Activated naive CD4-positive, alpha-beta T cell treated with anti-CD3 and anti-CD28 coated beads, Interleukin-2, amount 10 ng/mL, durations not matched to agents 7 days and 5 days (primary cell): ENCODE measurements at places on chromosomes 3 and 15.

GRCh38 chr3:66298591-66298990 is 77.8 kb downstream of the SLC25A26 start:
- DNase-seq: no peak
- H3K27ac ChIP-seq: peak overlapping the region; percentile 49
- no peaks in the 10 kb centered on the region for H3K27me3 ChIP-seq

GRCh38 chr3:122636697-122637096 is 43.9 kb upstream of the PARP14 start:
- no peak overlapping the region for H3K27ac ChIP-seq
- no peak overlapping the region for H3K4me3 ChIP-seq
- H3K36me3 ChIP-seq: peaks cover 65% of the 10 kb centered on the region
- no peaks in the 10 kb centered on the region for H3K27me3 ChIP-seq

DNA sequence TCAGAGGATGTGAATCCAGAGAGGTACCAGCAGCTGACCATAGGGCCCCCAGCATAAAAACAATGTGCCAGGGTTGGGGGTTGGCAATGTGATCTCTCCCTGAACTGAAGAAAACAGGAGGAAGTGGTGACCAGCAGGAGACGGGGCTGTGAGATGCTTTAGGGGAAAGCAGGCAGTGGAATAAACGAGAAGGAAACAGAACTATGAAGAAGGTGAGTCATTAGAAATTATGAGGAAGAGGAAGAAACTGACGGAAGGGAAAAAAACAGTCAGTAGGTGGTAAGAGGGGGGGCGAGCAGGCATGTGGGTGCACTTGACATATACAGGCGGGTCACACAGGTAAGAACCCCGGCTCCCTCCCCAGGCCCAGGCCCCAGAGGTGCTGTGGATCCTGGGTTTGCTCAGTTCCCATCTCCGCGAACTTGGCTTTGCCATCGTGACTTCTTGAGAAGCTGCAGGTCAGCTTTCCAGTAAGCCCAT is 42.2 kb upstream of the B3GNT5 start:
- no peak overlapping the region for H3K4me3 ChIP-seq
- peaks cover 3% of the 10 kb centered on the region for H3K27me3 ChIP-seq
- DNase-seq: no peak
- H3K27ac ChIP-seq: no peak overlapping the region

- no peak for DNase-seq
- no peak overlapping the region for H3K4me3 ChIP-seq
- no peaks in the 10 kb centered on the region for H3K4me1 ChIP-seq
These were observed 402.1 kb upstream of the MCTP2 start for GRCh38 chr15:93829115-93829870.

- no peak overlapping the region for H3K4me3 ChIP-seq
- no peaks in the 10 kb centered on the region for H3K36me3 ChIP-seq
- H3K27ac ChIP-seq: no peak overlapping the region
- no peaks in the 10 kb centered on the region for H3K4me1 ChIP-seq
These were observed 560.1 kb downstream of the NLGN1 start for GRCh38 chr3:173957646-173958045.

GRCh38 chr15:38401106-38401505 is 52.8 kb upstream of the FAM98B start:
- no peak for DNase-seq
- no peak overlapping the region for H3K27ac ChIP-seq
- H3K4me3 ChIP-seq: no peak overlapping the region

GRCh38 chr3:71307991-71308697 is 275.4 kb downstream of the FOXP1 start:
- peak overlapping the region; percentile 19 for H3K4me3 ChIP-seq
- peaks cover 69% of the 10 kb centered on the region for H3K4me1 ChIP-seq
- no peak for DNase-seq

DNA sequence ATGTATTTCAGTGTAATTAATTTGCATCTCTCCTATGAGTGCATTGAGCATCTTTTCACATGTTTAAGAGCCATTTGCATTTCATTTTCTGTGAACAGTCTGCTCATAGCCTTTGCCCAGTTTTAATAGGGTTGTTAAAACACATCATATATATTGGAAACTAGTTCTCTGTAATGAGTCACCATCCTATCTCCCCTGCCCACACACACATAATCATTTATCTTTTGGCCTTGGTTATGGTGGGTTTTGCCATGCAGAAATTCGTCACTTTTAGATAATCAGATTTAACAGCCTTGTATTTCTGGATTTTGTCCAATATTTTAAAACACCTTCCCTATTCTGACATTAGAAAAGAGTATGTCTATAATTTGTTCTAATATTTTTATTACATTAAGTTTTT is 11.9 kb upstream of the CHRM5 start:
- DNase-seq: no peak
- no peaks in the 10 kb centered on the region for H3K27me3 ChIP-seq
- H3K4me3 ChIP-seq: no peak overlapping the region
- H3K36me3 ChIP-seq: no peaks in the 10 kb centered on the region
- no peaks in the 10 kb centered on the region for H3K4me1 ChIP-seq

- no peak for DNase-seq
- no peaks in the 10 kb centered on the region for H3K27me3 ChIP-seq
- H3K4me3 ChIP-seq: no peak overlapping the region
- H3K4me1 ChIP-seq: peaks cover 9% of the 10 kb centered on the region
- H3K36me3 ChIP-seq: peaks cover 8% of the 10 kb centered on the region
These were observed 36.1 kb downstream of the TRAK1 start for GRCh38 chr3:42127226-42127625.

- no peak for DNase-seq
- no peaks in the 10 kb centered on the region for H3K36me3 ChIP-seq
- peaks cover under 1% of the 10 kb centered on the region for H3K27me3 ChIP-seq
- H3K27ac ChIP-seq: no peak overlapping the region
- H3K4me1 ChIP-seq: no peaks in the 10 kb centered on the region
- H3K4me3 ChIP-seq: no peak overlapping the region
These were observed 7.0 kb downstream of the NR2E3 start for GRCh38 chr15:71817351-71817750.

- H3K27me3 ChIP-seq: no peaks in the 10 kb centered on the region
- H3K4me3 ChIP-seq: no peak overlapping the region
- no peak for DNase-seq
- H3K36me3 ChIP-seq: no peaks in the 10 kb centered on the region
- no peak overlapping the region for H3K27ac ChIP-seq
- H3K4me1 ChIP-seq: no peaks in the 10 kb centered on the region
These were observed 130.3 kb upstream of the CDIN1 start for GRCh38 chr15:36449084-36449661.

DNA sequence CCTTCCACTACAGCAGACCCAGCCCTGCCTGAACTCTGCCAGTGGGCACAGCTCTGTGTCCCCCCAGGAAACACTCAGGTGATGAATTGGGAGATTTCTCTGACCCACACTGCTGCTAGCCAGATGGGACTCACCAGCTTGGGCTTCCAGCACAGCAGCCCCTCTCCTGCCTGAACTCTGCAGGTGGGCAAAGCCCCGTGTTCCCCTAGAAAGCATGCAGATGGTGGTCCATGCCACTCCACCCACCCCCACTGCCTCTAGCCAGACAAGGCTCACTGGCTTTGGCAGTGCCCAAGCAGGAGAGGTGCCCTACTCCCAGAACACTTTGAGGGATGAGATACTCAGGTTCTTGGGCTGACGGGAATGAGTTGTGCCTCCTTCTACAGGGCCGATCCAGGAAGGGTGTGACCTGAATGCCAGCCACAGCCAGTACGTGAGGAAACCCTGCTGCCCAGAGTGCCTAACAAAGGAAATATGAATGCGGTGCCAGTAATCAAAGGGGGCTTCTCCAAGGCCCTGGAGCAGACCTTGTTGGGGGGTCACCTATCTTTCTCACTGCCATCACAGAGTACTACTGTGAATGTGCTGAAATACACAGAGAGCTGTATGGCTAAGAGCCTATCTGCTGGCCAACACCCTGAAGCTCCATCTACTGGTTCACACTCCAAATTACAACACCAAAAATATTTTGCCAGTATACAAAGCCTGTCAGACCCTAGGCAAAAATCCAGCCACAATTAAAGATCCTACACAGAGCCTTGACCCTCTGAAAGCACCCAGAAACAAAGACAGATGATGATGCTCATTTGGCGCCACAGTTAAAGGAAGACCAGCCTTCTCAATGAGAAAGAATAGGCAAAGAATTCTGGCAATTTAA is 61.9 kb downstream of the BTLA start:
- H3K36me3 ChIP-seq: peaks cover 24% of the 10 kb centered on the region
- peak overlapping the region; percentile 68 for H3K27ac ChIP-seq
- peak; percentile 28 for DNase-seq
- H3K4me3 ChIP-seq: no peak overlapping the region
- no peaks in the 10 kb centered on the region for H3K27me3 ChIP-seq

DNA sequence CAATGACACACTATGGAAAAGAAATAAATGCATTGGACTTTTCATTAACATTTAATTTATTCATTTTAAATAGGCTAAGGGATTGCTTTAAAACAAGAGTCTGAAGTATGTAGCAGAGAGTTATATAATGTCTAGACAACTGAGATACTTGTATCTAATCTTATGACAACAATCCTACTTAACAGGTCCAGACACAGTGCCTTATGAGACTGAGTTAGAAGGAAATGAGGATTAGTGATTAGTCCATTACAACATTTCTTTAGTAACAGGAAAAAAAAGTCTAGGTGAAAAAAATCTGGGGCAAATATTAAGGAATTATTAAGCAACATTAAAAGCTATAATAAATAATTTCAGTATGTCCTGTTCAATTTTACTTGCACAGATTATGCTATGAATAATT is 140.6 kb downstream of the MEIS2 start:
- H3K27me3 ChIP-seq: no peaks in the 10 kb centered on the region
- DNase-seq: no peak
- H3K27ac ChIP-seq: no peak overlapping the region
- no peaks in the 10 kb centered on the region for H3K4me1 ChIP-seq

GRCh38 chr3:151009981-151010380 is 37.5 kb upstream of the CLRN1 start:
- H3K4me3 ChIP-seq: no peak overlapping the region
- no peak for DNase-seq
- H3K36me3 ChIP-seq: no peaks in the 10 kb centered on the region
- no peaks in the 10 kb centered on the region for H3K4me1 ChIP-seq
- H3K27ac ChIP-seq: no peak overlapping the region

DNA sequence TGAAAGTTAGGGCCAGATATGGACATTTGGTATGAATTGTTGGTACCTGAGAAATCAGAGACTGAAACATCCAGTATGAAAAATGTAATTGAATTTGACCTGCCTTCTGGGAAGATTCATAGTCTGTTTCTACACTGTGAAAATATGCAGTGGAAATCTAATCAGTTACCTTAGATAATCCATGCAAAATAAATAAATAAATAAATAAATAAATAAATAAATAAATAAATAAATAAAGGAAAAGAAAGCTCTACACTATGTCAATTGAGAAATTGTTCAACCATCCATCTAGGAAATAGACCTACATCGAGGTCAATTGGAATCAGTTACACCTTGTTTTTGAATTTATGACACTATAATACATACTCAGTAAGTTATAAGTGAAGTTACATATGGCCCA is 252.3 kb downstream of the VGLL3 start:
- H3K4me3 ChIP-seq: no peak overlapping the region
- DNase-seq: no peak
- H3K36me3 ChIP-seq: no peaks in the 10 kb centered on the region
- H3K27me3 ChIP-seq: no peaks in the 10 kb centered on the region
- no peak overlapping the region for H3K27ac ChIP-seq

DNA sequence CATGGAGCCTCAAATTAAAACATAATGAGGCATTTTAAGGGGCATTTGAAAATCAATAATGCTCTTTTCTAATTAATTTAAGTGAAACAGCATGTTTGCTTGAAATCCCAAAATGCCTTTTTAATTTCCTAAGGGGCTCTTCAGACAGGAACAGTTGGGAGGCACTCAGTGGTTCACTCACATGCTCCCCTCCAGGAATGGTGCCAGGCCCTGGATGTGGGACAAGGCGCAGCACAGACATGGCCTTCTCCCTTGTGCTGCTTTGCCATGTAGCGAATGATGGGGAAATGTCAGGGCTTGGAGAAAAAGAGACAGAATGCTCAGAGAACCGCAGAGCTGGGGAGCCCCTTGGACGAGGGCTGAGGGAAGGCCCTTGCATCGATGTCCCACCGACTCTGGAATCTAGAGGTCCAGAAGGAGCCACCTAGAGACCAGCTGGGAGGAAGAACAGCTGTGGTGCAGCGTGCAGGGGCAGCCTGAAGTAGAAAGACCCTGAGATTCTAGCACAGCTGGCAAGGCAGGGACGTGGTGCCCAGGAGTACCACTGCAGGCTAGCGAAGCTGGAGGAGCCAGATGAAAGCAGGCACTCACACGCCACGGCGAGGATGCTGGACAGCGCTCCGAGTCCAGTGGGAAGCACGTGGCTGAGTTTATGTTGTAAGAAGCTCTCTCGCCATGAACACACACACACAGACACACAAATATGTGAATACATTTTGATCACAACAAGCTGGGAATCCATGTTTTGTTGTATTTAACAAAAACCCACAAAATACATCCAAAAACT is 27.0 kb downstream of the NSMCE3 start:
- H3K4me3 ChIP-seq: no peak overlapping the region
- H3K27ac ChIP-seq: no peak overlapping the region
- no peaks in the 10 kb centered on the region for H3K36me3 ChIP-seq
- DNase-seq: no peak
- H3K27me3 ChIP-seq: peaks cover 9% of the 10 kb centered on the region

- H3K4me1 ChIP-seq: peaks cover 5% of the 10 kb centered on the region
- no peaks in the 10 kb centered on the region for H3K36me3 ChIP-seq
- no peak overlapping the region for H3K4me3 ChIP-seq
- H3K27me3 ChIP-seq: peaks cover 18% of the 10 kb centered on the region
- DNase-seq: no peak
- no peak overlapping the region for H3K27ac ChIP-seq
These were observed 19.9 kb downstream of the ADAMTS7 start for GRCh38 chr15:78791357-78791756.

DNA sequence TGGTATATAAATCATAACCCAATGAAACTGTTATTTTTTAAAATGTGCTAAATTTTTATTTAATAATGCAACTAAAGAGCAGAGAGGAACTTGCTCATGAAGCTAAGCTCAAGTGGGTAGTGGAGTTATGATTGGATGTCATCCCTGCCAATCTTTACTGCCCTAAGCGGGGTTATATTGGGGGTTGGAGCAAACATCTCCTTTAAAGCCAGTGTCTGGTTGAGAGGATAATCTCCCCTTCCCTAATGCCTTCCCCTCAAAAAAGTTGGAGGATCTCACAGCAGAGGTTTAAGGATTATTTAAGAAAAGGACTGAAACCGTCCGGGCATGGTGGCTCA is 32.1 kb upstream of the CLASP2 start:
- no peaks in the 10 kb centered on the region for H3K4me1 ChIP-seq
- H3K36me3 ChIP-seq: no peaks in the 10 kb centered on the region
- no peak for DNase-seq
